Vagina (tissue), 2 donors: ENCODE measurements at places on chromosomes 11 and 22.

DNA sequence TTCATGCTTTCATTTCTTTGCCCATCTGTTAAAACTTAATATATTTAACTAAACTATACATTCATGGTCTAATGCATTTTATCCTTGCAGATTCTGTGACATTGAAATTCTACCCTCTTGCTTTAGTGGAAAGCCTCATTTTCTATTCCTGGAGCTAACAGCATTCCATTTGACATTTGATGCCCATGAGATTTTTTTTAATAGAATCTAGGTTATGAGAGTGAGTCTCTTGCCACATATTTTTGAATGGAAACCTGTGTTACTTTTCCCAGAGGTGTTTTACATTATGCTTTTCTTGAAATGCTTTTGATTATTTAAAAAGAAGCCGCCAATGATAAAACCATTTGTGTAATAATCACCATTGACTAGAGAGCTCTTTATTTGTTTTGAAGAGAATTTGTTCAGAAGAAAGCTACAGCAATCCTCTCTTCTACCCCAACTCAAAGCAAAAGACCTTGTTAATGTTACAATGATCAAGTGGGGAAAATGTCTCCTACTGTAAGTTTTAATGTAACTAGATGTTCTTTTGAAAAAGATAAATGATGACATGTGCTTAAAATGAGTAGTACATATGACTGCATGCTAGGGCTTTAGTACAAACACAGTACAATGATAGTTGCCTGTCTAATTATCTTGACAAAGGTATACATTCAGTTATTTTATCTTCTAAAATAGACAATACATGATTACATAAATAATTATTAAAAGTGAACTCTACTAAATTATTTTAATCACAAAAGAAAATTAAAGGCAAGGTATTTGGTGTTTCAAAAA is 67.3 kb downstream of the GAS2 start:
- DNase-seq: no peak

- DNase-seq: no peak
These were observed 56.4 kb downstream of the RTL6 start for GRCh38 chr22:44441401-44442185.

GRCh38 chr11:120270386-120270785 is 30.4 kb downstream of the POU2F3 start:
- no peak for DNase-seq

DNA sequence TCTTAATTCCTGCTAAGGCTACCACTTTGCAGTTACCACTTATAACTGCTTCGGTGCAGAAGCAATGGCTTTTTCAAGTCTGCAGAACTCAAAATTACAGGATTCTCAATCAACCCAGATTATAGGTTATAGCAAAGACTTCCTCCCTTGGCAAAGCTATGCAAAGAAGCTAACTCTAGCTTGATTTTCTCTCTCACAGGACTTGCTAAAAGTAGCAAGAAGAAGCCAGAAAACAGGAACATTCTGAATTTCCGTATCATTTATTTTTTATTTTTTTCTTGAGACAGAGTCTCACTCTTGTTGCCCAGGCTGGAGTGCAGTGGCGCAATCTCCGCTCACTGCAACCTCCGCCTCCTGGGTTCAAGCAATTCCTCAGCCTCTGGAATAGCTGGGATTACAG is 10.7 kb upstream of the PLEKHB1 start:
- DNase-seq: no peak

- DNase-seq: no peak
These were observed 10.3 kb downstream of the BRD1 start for GRCh38 chr22:49817359-49817758.

- no peak for DNase-seq
These were observed 302.0 kb downstream of the TBC1D22A start for GRCh38 chr22:47064416-47064815.

DNA sequence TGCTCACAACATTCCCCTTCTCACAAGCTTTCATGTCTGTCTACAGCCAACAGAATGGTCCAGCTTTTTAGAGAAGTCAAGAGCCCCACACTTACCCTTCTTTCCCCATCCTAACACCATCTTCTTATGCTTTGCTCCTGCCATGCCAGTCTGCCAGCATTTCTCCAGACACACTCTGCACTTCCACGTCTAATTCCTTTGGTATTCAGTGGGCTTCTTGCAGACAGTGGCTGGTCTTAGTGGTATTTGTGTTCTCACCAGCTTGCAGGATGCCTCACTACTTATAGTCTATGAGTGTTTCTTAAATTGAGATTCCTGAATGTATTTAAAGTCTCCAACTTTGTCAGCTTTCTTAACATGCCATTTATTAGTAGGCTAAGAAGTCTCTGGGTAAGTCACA is 154.4 kb downstream of the BBOX1 start:
- DNase-seq: no peak

GRCh38 chr11:14742849-14743559 is 99.4 kb downstream of the PDE3B start:
- DNase-seq: no peak

DNA sequence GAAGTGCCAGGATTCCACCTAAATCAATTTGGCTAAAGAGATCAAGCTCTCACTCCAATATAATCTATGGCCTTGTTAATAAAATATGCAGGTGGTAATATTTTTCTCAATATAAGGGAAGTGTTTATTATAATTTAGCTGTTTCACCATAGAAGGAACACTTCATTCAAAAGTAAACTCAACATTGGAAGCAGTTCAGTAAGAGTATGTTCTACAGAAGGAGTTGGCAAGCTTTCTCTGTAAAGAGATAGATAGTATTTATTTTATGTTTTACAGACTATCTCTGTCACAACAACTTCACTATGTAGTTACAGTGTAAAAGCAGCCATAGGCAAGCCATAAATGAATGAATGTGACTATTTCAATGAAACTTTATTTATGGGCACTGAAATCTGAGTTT is 313.6 kb upstream of the ANO3 start:
- no peak for DNase-seq

DNA sequence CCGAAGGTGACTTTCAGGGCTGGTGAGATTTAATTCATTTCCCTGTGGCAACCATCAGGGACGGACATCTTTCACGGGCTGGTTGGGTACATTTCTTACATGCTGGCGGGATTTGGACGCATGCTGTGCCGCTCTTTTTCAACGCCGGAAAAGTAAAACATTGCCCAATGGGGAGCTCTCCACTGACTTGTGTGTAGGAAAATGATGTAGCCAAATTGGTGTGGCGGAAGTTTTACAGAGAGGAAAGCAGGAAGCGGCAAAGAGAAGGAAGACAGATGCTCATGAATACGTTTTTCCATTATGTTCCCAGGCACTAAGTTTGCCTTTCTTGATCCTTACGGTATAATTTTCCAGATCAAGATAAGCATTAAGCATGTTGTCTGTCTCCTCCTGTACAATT is 375.8 kb downstream of the NTM start:
- DNase-seq: no peak

DNA sequence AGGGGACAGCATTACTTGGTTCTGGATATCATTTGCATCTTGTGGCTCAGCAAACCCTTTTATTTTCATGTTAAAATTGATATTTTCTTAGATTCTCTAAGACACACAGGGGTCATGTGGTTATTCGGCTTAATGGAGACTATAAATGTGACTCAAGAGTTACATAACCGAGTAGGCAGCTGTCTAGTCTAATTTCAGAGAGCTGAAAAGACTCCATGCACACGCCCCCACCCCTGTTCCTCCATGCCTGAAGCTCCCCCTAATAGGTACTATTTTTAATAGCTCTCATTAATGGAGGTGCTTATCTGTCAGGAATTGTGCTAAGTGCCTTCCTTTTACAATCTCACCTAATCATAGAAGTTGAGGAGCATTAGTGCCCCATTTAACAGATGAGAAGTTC is 189.2 kb upstream of the ARHGAP20 start:
- no peak for DNase-seq

DNA sequence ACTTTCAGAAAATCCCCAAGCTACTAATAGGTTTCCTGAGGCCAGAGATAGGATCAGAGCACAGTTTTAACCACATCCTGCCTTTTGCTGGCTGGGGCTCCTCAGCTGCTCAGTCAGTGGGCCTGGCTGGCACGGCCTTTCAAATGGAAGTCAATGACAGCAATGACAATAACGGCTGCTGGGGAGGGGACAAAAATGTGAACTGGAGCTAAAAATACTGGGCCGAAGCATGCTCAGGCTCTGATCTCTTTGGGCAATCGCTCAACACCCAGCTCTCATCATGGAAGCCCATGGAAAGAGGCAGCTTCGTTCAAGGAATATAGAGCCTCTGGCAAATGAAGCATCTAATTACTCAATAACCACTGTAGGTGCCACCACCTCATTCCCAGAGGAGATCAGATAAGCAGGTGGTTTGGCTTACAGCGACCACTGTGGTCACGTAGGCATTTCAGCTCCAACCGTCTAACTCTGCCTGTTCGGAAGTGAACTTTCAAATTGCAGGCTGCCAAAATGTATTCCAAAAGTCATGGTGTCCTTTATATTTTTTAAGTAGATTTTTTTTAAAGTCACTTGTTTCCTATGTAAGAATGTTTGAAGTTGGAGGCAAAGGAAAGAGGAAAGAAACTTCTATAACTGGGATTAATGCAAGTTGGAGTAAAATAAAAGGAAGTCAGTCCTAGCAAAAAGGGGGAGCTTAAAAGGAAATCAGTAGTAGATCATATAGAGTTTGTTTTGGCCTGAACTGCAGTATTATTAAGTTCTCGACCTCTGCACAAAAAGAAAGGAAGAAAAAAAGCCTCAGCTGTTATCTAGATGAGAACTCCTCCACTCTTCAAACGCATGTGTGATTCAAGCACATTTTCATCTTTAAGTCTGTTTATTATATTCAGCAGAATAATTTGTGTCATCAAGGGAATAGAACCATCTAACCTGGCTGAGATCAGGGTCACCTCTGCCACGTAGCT is 14.1 kb downstream of the WT1 start:
- no peak for DNase-seq

GRCh38 chr11:78586452-78587046 is 11.9 kb upstream of the NARS2 start:
- no peak for DNase-seq

DNA sequence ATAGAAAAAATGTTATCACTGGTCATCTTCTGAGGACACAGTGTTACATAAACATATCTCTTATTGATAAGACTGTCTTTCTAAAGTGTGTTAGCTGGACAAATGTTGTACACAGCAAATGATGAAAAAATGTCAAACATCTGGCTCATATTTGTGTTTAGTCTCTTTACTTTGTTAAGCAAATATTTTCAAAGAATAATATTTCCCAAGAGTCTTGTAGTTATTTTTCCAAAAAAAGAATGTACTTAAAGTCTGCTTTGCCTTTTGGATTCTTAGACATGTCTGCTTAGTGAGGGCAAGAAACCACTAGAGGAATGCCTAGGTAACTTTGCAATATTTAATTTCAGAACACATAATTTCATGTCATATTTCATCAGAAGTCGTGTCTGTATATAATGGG is 23.9 kb upstream of the CCDC179 start:
- DNase-seq: no peak

DNA sequence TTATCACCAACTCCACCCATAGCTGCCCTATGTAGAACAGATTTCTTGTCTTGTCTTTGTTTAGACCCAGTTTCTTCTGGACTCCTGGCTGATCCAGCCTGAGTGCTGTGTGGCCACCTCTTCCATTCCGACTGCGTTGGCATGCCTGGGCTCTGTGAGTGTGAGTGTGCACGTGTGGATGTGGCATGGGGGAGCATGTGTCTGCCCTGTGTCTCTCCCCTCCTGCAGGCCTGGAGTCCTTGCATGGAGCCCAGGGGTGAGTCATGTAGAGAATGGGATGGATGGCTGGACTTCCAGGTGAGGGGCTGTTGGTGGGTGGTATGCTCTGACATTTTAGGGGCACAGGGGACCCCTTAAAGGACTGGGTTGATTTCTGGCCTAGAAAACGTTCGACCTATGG is 194.7 kb downstream of the GRIK4 start:
- no peak for DNase-seq

- no peak for DNase-seq
These were observed 6.6 kb downstream of the HOATZ start for GRCh38 chr11:111521135-111521534.

GRCh38 chr11:1728931-1729691 is 21.3 kb downstream of the IFITM10 start:
- DNase-seq: no peak

GRCh38 chr11:75493626-75494025 is 32.1 kb downstream of the GDPD5 start:
- no peak for DNase-seq

DNA sequence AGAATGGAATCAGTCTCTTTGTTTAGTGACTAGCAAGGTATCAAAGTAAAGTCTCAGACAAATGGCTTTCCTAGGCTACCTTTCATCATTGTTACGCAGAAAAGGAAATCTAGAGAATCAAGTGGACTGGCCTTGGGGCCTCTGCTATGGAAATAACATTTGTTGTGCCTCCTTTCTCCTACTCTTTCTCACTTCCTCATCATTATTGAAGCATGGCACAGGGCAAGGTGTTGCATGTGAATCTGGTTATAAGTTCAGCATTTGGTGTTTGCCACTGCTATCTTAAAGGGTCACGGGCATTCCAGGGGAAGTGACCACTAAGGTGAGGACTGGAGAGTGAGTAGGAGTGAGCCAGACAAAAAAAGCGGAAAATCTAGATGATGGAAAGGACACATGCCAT is 54.9 kb downstream of the GLYATL1 start:
- DNase-seq: no peak

DNA sequence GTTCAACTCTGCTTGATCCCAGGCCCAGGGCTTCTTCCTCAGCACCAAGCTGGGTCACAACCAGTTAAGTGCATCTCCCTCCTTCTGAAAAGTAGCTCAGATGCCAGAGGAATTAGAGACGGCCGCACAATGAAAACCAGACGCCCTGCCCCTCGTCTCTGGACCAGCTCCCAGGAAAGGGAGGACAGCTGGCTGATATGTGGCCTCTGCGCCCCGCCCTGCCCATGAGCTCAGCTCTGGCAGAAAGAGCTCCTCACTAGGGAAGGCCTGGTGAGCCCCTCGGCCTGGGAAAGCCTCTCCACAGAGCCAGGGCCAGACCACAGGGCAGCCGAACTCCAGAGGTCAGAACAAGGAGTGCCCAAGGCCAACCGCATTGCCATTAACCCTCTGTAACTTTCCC is 18.1 kb upstream of the SCGB1A1 start:
- no peak for DNase-seq

- no peak for DNase-seq
These were observed 160.9 kb downstream of the C11orf91 start for GRCh38 chr11:33539751-33540150.

GRCh38 chr22:20186183-20186870 is 35.5 kb upstream of the CCDC188 start:
- DNase-seq: no peak

DNA sequence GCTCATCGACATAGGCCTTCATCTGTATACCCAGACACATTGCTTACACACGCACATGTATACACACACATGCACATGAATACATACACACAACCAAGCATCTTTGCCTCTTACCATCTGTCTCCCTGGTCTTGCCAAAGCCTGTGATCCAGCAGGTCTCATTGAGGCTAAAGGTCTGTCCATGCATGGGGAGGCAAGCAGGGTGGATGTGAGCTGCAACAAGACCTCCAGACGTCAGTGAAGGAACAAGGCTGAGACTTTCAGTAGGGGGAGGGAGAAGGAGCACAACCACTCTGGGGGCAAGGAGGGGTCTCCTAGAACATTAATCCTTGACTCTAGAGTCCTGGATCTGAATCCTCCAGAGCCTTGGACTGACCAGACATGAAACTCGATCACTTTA is 23.7 kb downstream of the TMPRSS13 start:
- no peak for DNase-seq
